Temporal lobe (tissue), 4 donors: ENCODE measurements at places on chromosomes 6 and 20. TPM values are rescaled to one million over a fixed set of nuclear protein-coding genes. Genes with fewer than 3 reads are reported as not detected.

SS18L1 gene
- total RNA-seq: 64.7 TPM

IGF2R gene
- 27.0 TPM for total RNA-seq

ZSCAN31 gene
- 9.6 TPM for total RNA-seq

C20orf96 gene
- total RNA-seq: 11.1 TPM

C6orf118 gene
- total RNA-seq: 6.4 TPM

PPIL6 gene
- 21.1 TPM for total RNA-seq
